KBM-7 (cell line): ENCODE measurements at places on chromosomes 7 and 10.
A peak's percentile ranks its signal among the peaks of the same experiment; 100 is the strongest.

GRCh38 chr10:19499291-19499770 lies 316.9 kb upstream of the PLXDC2 start:
- no peak for DNase-seq

DNA sequence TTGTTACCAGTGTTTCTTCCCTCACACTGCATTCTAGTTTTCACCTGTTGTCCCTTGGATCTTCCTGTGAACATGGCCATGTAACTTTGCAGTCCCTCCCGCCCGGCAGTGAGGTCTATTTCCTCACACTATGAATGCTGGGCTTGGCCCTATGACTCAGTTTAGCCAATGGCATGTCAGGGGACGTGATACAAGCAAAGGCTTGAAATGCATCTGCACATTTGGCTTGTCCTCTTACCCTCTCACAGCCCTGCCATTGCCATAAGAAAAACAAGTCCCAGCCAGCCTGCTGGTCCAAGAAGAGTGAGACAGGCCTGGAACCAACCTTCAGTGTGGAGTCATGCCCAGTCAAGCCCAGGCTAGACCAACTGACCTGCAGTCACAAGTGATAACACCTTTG lies 17.1 kb upstream of the EZH2 start:
- no peak for DNase-seq

DNA sequence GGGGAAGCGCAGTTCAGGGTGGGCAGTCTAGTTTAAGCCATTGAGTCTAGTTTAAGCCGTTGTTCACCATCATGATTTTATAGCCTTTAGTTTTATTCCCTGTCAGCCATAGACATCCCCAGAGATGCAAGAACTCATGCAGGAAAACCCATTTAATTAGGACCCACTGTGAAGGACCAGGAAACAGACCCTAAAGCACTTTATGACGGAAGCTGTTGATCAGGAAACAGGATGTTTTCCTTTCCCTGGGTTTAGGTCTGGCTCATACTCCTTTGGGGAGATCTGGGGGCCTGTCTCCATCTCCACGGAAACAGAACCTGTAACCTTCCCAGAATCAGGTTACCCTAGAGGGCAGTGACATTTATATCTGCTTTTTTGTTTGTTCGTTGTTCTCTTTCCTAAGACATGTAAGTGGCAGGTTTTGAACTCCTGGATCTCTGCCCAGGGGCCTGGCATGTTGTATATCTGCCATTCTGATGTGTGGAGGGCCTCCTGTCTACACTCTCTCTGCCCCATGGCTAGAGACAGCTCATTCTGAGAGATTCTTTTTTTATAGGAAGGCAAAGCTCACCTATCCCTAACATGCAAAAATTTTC lies 657.2 kb upstream of the GALNT17 start:
- no peak for DNase-seq

DNA sequence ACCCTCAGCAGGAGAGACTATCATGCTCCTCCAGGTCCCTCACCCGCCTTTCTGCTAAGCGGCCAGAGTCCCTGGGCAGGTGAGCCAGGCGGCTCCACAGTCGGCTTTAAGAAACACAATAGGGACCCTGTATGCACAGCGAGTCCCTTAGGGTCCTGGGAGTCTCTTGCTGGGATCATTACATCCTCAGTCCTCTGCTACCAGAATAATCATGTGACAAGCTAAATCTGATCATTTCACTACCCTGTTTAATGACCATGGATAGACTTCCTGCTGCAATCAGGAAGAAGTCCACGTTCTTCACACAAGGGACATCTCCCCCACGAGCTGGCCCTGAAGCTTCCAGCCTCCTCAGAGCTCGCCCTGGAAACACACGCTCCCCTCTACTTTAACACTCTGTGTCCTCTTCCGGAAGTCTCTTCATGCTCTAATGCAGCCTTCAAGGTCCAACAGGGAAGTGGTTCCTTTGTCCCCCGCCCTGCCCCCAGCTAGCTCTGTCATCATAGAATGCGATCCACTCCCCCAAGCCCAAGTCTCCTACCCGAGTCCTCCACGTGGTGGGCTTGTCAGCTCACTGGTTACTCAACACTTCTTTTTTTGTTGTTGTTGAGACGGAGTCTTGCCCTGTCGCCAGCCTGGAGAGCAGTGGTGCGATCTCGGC lies 101.5 kb downstream of the RNF216 start:
- DNase-seq, result peak; percentile 93

- DNase-seq, result no peak
Observed at GRCh38 chr10:125076121-125076825, 84.1 kb downstream of the CTBP2 start.

DNA sequence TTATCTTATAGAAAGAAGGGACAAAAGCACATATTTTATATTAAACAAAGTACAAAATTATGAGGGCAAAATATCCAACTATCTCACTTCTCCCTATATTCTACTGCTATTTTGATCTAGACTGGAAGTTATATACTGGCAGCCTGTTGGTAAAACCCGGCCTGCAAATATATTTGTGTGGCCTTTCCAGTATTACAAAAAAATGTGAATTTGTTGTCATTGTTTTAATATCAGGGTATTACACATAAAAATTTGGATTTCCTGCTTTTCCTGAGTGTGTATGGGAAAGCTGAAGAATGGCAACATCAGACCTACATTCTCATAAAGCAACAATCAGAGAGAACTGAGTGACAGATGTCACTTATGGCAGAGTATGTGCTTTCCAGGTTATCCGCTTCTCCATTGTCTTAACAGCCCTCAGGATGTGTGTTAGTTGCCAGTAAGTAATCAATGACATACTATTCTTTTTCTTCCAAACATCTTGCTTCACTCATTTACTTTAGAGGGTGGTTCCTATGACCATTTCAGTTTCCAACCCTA lies 7.3 kb downstream of the SYPL1 start:
- DNase-seq, result no peak

GRCh38 chr7:94266238-94266644 lies 128.5 kb upstream of the COL1A2 start:
- no peak for DNase-seq

DNA sequence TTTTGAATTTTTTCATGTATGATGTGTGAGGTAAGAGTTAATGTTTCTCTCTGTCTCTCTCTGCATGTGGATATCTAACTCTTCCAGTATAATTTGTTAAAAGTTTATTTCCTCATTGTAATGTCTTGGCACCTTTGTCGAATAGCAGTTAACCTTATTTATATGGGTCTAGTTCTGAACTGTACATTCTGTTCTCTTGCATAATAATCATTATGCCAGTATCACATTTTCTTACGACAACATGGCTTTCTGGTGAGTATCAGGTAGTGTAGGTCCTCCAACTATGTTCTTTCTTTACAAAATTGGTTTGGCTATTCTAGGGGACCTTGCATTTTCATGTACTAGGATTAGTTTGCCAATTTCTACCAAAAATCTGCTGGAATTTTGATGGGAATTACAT lies 337.0 kb upstream of the FZD8 start:
- no peak for DNase-seq

- DNase-seq, result no peak
Observed at GRCh38 chr10:124414076-124414475, 4.6 kb downstream of the OAT start.

- peak; percentile 63 for DNase-seq
Observed at GRCh38 chr7:26525398-26526264, 234.0 kb downstream of the SNX10 start.

- DNase-seq, result no peak
Observed at GRCh38 chr10:119253433-119254174, 46.2 kb downstream of the GRK5 start.

DNA sequence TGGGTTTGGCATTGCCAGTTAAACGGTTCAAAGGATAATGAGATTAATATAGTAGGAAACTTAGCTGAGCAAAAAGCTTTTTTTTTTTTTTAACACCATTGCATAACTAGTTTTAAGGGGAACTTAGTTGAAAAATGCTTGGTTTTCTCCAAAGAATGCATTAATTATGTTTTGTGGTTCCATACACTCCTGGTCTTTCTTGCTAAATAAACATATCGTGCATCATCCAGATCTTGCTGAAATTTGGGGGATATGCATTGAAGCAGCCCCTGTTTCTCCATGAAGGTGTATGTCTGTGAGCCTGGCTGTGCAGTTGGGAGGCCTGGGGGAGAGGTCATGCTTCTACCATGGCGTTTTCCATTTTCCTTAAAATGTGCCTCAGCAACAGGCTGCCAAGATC lies 558.2 kb upstream of the GALNT17 start:
- DNase-seq, result no peak

DNA sequence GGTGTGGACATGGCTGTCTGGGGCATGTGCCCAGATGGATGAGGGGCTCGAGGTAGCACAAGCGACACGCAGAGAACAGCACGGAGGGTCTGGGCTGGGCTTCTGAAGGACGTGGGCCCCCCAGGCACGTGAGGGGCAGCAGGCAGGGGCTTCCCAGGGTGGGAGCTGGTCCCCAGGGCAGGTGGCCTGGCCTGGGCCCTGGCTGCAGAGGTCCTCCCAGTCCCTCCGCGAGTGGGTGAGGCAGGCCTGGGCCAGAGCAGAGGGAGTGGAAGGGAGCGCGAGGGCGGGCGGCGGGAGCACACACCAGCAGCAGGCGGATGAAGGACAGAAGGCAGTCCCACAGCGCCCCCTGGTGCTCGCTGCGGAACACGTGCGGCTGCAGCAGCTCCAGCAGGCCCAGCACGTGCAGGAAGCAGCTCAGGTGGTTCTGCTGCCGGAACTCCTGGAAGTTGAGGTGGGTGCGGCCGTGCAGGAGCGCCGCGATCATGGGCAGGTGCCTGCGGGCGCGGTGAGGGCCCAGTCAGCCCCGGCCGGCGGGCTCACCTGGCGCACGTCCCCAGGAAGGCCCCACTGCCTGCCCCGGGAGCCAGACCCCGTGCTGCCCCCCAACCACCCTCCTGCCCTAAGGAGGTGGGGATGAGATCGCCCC lies 14.7 kb upstream of the MICALL2 start:
- DNase-seq, result peak; percentile 90

GRCh38 chr7:116979430-116979829 lies 26.1 kb downstream of the ST7 start:
- DNase-seq, result no peak

- no peak for DNase-seq
Observed at GRCh38 chr10:74981831-74982633, 129.4 kb upstream of the SAMD8 start.

GRCh38 chr10:44058259-44058658 lies 326.6 kb downstream of the CXCL12 start:
- no peak for DNase-seq

DNA sequence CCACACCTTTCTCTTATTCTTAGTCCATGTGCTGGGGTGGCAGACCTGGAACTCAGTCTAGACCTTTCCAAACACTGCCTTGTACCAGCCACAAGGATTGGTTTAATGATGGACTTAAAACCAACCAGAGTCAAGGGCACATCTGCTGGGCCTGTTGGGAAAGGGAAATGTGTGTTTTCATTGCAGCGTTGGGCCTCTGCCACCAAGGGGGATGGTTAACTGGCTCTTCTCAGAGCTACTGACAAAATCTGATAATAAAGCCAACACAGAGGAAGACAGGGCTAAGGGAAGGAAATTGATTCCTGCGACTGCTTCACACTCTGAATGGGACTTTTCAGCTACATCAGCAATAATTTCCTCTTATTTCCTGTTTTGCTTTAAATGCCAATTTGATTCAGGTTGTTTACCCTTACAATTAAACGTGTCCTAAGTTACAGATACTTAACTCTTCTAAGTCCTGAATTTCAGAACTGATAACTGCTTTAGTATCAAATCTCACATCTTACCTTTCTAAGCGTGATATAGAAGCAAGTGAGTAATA lies 68.4 kb upstream of the MALRD1 start:
- no peak for DNase-seq

- DNase-seq, result no peak
Observed at GRCh38 chr7:1200045-1200444, 32.6 kb upstream of the UNCX start.

DNA sequence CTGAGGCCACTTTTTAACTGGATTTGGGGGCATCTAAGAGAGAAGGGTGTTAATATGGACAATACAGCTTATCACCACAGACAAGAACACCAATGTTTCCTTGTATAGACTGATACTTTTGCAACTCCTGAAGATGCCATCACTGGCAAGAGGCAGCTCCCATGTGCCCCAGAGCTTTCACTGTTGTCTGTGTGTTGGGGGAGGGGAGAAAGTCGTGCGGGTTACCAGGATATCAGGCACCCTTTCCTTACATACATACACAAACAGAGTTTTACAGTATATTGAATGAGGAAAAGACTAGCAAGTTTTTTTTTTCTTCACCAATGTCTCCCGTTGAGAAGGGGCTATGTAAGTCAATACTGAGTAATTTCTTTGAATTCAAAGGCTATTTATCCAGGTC lies 4.1 kb upstream of the DLX6 start:
- DNase-seq, result no peak

DNA sequence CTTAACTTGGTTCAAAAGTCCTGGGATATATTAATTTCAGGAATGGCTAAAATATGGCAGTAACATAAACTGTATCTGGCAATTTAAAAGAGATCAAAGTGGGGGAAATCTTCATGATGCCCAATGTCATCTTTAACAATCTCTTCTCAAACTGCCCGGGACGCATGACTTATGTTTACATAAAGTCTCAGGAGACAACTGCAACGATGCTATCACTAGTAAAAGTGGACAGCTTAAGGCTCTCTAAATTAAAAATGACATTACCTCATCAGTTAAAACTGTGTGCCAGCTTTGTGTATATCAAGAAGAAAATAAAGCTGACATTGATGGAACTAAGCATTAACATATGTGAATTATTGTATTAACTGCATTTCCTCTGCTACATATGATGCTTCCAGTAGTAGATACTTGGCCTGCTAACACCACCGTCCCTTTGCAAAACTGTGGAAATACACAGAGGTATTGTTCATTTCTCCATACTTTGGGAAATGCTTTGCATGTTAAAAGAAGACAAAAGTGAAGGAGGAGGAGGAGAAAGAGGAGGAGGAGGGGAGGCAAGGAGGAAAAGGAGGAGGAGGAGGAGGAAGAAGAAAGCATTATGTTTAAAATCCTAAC lies 62.4 kb downstream of the NRP1 start:
- no peak for DNase-seq

GRCh38 chr10:29998142-29998808 lies 61.1 kb downstream of the JCAD start:
- DNase-seq, result peak; percentile 76

DNA sequence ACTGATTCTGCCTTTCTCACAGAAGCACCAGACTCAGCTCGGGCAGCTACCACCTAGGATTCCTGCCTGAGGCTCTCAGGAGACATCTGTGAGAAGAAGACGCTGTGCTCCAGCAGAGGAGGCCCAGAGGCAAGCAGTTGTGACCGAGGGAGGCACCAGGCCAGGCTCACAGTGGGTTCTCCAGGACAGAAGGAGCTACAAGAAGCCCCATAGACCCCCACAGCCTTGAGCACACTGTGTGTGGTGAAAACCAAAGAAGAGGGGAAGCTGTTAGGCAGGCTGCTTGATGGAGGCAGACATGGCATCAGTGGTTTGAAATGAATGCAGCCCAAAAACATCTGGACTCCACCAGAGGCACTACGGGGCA lies 198.8 kb downstream of the GRID1 start:
- no peak for DNase-seq
